ENCODE measurements at places on chromosomes 5 and 9.

DNA sequence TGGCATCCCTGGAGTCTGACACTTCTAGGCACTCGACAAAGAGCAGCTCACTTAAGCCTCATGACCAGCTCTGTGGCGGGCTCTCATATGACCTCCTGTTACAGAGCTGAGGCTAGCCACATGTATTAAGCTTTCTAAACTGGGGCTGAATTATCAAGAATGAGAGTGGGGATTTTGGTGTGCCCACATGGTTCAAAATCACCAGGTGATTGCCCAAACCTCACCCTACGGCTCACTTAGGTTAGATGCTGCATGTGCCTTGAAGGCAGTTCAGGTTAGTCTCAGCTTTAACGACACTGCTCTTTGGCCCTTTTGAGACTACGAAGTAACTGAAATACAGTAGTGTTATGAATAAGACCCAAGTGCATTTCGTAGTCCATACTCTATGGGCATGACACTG, 39.4 kb upstream of the SMIM32 start:
- no peak for DNase-seq

DNA sequence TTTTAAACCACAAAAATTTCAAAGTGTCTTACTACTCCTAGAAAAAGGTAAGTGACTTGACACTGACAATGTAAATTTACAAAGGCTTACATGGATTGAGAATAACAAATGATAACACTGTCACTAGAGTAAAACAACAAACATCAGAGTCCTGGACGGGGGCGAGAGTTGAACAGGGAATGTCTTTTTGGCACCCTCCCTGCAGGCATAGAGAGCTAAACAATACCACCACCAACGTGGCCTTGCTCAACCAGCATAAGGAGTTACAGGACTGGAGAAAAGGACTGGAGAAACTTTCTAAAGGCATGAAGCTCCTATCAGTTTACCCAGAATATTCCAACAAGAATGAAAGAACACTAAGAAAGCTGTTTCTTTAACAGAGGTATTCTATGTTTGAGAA, 55.3 kb downstream of the PTBP3 start:
- DNase-seq: no peak

GRCh38 chr5:142597546-142598337, 88.1 kb downstream of the FGF1 start:
- no peak for DNase-seq

GRCh38 chr5:88544671-88545070, 276.0 kb upstream of the TMEM161B start:
- no peak for DNase-seq

DNA sequence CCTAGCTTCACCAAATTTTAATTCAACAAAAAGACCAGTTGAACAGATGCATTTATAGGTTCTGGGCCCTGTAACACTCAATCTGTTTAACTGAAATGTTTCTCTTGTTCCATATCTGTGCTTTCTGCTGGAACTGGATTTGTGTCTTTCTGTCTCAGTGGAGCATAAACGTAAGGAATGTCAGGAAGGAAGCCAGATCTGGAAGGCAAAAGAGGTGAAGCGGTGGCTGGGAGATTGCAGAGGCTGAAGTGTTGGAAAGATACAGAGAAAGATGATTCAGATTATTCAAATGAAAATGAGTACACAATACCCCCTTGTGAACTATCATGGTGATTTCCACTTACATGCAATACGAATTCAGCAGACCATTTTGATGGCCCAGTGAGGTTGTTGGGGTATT, 406.8 kb downstream of the BRINP1 start:
- DNase-seq: no peak

- DNase-seq: no peak
Measured at GRCh38 chr5:142290577-142291299, 34.1 kb downstream of the SPRY4 start.

DNA sequence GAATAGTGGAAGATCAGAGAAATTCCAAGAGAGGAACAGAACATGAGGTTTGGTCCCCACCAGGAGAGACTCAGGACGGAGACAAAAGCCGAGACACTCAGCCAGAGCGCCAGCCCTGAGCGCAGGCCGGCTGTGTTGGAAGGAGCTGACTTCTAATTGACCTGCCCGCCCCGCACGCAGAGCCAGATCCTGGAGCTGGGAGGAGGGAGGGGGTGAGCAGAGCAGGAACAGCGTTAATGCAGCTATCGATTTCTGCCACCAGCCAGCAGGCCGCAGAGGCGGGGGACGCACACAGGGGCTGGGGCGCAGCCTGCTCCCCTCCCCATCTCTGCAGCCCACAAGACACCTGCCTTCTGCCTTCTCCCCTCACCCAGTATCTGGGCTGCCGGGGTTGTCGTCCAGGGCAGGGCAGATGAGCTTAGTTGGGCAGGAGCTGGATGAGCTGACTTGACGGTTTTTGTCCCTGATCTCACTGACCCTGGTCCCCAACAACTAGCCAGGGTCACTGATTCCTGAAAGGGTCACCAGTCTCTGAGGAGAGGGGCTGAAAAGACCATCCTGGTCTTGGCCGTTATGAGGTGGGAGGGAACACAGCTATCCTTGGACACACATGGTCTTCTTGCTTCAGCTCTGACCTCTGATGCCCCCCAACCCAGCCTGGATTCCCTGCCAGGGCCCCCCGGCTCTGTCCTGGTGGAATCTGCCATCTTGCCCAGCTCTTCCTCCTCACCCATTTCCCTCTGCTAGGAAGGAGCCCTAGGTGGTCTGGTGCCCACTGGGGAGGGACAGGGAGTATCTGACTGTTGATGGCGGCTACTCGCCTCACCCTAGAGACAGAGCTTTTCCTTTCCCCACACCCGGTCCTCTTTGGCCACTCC, 29.8 kb downstream of the CXXC5 start:
- no peak for DNase-seq

DNA sequence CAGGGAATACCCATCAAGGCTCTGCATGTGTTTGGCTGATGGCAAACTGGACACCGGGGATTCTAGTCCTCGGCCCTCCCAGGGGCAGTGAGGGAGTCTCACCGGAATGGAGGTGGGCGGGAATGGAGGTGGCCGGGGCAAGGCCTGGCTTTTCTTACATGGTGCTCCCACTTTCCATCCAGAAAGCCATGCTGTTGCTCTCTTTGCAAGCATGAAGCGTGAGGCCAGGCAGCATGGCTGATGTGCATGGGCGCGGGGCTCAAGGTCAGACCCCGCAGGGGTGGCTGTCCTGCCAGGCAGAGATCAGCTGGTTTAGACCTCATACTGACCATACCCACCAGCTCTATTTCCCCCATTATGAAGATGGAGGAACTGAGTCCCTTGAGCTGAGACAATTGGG, 108.0 kb upstream of the PHYKPL start:
- no peak for DNase-seq

- DNase-seq: no peak
Measured at GRCh38 chr5:86997516-86997915, 270.2 kb upstream of the RASA1 start.

DNA sequence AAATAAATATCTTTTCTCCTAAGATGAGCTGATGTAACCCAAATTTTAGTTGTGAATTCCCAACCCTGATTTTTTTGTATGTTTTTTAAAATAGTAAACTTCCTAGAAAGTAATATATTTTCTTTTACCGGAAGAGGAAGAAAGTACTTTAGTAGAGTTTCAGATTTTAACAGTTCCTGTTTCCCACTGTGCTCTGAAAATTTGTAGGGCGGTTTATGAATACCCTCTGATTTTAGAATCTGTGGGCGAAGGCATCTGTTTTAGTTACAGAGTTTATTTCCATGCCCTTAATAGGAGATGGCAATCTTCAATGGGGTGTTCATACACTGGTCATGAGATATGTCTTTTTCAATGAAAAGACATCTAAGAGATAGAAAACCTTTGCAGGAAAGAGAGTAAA, 3.7 kb upstream of the HOMER1 start:
- DNase-seq: no peak

GRCh38 chr5:2848619-2849018, 97.1 kb upstream of the IRX2 start:
- DNase-seq: no peak

- no peak for DNase-seq
Measured at GRCh38 chr9:108666240-108666784, 189.5 kb downstream of the ACTL7B start.

- DNase-seq: no peak
Measured at GRCh38 chr5:139178589-139178917, 19.6 kb downstream of the SIL1 start.

DNA sequence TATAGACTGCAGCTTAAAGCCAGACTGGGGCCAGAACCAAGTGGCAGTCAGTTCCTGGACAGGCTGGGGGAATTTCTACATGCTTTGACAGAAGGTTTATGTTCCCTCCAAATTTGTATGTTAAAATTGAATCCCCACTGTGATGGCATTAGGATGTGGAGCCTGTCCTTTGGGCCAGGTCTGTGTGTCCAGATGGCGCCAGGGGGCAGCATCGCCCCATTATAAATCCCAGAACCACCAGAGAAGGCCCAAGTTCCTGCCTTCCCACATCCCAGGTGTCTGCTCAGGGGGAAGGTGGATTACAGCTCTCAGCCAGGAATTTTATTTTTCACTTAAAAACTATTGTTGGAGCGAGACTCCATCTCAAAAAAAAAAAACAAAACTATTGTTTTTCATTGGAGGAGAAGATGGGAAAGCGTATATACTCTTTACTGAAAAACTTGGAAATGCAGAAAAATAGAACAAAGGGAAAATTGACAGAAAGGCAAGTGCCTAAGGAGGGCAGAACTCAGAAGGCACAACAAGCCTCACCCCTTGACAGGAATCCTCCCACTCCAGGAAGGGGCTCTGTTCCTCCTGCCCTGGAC, 5.0 kb downstream of the IL3 start:
- peak; percentile 84 for DNase-seq

GRCh38 chr5:32304622-32305021, 8.1 kb downstream of the MTMR12 start:
- no peak for DNase-seq

- no peak for DNase-seq
Measured at GRCh38 chr5:139474890-139475791, 4.3 kb downstream of the SMIM33 start.

DNA sequence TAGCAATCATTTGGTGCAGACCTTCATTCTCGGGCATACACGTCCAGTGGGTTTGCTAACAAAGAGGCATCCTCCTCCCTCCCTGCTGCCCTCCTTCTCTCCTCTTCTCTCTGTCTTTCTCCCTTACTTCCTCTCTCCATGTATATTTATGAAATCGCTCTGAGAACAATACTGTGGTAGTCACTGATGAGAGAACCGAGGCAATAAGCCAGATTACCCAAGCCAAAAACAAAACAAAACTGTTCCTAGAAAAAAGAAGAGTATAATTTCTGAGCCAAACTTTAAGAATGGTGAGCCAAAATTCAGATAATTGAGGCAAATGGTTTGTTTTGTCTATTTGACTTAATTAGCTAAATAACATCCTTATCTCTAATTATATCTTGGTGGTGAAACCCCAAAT, 15.8 kb upstream of the HMHB1 start:
- DNase-seq: no peak

DNA sequence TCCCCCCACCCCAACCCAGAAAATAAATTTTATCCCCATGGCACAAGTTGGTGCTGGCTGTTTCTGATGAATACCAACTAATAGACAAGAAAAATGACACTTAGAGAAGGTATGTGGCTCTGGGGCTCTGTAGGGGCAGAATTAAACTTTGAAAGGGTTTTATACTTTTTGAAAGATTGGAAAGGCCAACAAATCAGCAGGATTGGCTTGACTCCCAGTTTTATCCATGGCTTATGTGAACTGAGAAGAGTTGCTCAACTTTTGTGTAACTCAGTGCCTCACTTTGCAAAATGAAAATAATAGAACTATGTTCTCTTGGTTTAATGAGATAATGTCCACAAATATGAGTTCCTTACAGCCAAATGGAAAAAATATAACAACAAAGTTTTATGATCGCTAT, 288.9 kb upstream of the KIF2A start:
- no peak for DNase-seq

DNA sequence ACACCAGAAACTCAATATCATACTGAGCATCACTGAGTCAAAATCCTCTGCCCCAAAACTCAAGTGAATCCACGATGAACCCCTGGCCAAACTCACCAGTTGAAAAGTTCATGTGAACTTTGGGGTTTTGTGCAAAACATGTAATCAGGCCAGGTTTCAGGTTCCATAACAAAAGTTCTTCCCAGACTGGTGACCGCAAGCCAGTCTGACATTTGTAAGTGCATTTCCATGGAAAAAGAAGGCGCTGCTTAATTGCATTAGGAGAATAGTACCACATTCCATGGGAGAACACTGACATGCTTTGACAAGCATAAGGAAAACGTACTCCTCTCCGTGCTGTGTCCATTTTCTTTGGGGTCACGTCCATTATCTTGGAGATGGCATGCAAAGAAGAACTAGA, 567.0 kb downstream of the BNC2 start:
- DNase-seq: no peak

- DNase-seq: no peak
Measured at GRCh38 chr5:74556006-74556405, 84.5 kb downstream of the ENC1 start.

DNA sequence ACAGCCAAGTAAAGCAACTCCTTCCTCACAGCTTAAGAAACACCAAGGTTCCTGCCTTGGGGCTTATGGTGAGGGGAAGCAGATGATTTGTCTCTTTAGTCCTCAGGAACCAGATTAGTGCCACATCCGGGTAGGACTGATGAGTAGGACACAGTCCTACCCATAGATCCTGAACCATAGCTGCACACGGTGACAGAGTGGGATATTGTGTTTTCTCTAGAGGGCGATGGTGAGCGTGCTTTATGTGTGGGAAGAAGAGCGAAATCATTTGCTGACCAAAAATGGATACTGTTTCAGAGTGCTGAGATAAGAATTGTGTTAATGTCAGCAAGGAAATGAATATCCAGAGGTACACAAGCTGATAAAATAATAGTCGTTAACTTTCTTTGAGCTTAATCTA, 209.0 kb upstream of the FBXL7 start:
- no peak for DNase-seq

DNA sequence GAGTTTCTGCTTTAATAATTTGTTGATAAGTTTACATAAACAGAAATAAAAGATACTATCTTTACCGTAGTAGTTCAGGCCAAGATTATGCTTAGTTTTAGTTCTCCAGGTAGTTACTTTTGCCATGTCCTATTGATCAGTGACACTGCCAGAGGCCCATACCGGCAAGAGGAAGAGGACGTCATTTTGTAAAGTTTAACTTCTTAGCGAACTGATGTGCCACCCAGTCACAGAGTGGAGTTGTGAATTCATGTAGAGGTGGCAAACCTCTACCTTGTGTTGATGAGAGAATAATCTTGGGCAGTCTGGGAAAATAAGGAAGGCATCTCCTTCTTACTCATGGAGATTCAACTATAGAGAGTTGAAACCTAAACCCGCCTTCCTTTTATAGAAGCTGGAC, 21.8 kb downstream of the RGMB start:
- DNase-seq: no peak

DNA sequence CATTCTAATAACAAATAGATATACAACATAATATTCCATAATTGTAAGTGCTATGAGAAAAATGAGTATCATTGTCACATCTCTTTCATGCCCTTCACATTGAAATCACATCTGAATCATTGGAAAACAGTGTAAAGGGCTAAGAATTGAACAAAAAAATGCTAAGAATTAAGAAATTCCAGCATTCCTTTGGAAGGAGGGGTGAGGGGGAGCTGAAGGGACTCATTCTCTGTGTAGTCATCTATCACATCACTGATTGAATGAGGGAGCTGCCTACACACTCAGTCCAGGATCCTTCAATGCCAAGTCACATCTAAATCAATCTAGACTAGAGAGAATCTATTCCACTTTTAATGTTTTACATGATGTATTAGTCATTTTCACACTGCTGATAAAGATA, 286.6 kb downstream of the DTWD2 start:
- DNase-seq: no peak
